ENCODE measurements at places on chromosomes 7 and 10.

- DNase-seq: no peak
Measured at GRCh38 chr7:106023369-106024322, 60.6 kb downstream of the CDHR3 start.

DNA sequence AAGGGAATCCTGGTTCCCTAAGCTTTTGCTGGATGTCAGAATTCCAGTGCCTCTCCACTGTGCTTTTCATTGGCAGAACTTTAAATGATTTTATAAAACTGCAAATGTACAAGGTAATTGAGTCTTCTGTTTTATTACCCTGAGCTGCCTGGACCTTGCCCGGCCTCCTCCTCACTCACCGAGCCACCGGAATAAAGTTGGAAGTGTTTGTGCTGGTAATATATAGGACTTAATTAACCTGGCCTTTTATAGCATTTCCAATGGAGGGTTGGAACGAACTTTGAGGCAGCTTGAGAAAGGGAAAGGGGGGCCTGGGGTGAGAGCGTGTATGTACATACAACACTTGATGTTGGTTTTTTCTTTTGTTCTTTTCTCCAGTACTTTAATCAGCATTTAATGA, 43.4 kb downstream of the ZNF503 start:
- DNase-seq: no peak

- DNase-seq: peak; percentile 22
Measured at GRCh38 chr7:102412548-102412947, 16.4 kb downstream of the PRKRIP1 start.

- DNase-seq: peak; percentile 8
Measured at GRCh38 chr7:101410743-101411507, 48.2 kb downstream of the COL26A1 start.

DNA sequence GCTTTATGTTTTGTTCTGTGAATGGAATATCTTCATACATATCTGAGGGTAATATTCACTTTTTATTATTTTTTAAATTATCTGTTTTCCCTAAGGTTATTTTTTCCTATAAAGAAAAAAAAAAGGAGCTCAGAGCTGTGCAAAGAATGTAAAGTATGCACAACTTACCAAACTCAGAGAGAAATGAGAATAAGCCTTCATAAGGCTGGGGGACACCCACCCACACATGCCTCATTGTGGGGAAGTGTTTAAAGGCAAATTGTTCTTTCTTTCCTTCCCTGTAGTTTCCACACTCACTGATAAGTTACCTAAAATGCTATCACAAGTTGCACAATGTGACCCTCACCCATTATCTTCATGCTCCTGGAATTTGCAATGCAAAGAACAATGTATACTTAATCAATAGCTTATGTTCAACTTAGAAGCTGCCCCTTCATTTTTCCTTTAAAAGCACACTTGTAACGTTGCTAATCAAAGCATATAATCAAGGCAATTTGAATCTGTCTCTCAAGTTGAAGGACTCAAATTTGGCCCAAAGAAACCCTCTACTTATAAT, 108.1 kb downstream of the GNAT3 start:
- DNase-seq: no peak

DNA sequence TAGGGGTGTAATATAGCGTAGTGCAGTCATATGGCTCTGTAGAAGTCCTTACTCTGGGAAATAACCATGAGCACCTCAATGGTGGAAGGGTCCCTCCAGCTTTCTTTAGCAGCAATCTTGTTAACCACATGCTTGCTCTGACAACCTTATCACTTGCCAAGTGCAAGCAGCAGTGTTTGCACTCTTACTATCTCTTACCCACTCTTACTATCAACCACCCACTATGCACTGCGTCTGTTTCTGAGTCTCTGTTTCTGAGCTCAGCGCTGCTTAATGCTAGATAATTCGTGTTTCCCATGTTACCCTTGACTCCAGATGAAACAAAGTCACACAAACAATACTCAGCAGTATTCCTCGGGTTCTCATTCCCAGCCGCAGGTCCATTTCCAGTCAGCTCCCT, 433.7 kb upstream of the PFKP start:
- no peak for DNase-seq

DNA sequence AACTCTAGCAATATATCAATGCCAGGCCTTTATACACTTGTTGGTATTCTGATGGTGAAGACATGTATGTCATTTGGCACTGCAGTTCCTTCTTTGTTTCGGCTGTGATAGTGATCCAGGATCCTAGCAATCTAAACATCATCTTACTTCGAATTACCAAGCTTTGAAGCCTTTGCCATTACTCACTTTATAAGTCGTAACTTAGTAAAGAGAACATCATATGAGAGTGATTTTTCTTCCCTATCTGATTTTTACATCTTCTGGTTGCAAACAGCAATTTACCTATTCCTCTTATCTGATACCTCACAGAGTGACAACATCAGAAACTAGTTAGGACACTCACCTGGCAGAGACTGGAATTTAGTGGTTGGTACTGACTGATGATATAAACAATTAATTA, 7.6 kb upstream of the BPGM start:
- DNase-seq: no peak

- no peak for DNase-seq
Measured at GRCh38 chr10:14396411-14397048, 65.8 kb upstream of the FRMD4A start.

Data from stimulated activated CD8-positive, alpha-beta memory T cell treated with anti-CD3 and anti-CD28 coated beads, Interleukin-2, amount 100 ng/mL, for 1 hour (primary cell).